ENCODE measurements at places on chromosomes 3 and 15.
A peak's percentile ranks its signal among the peaks of the same experiment; 100 is the strongest.

- no peak for DNase-seq
Measured at GRCh38 chr3:192494174-192494573, 233.2 kb downstream of the FGF12 start.

GRCh38 chr3:32733631-32734229 is 48.7 kb downstream of the CNOT10 start:
- DNase-seq, result no peak

- no peak for DNase-seq
Measured at GRCh38 chr15:78092261-78093041, at the start of gene SH2D7. TSS of gene SH2D7 (plus strand) at chr15:78092561. CDS start at chr15:78092585, 24 bp downstream.

- DNase-seq, result no peak
Measured at GRCh38 chr3:38500688-38501417, 4.7 kb downstream of the EXOG start.

DNA sequence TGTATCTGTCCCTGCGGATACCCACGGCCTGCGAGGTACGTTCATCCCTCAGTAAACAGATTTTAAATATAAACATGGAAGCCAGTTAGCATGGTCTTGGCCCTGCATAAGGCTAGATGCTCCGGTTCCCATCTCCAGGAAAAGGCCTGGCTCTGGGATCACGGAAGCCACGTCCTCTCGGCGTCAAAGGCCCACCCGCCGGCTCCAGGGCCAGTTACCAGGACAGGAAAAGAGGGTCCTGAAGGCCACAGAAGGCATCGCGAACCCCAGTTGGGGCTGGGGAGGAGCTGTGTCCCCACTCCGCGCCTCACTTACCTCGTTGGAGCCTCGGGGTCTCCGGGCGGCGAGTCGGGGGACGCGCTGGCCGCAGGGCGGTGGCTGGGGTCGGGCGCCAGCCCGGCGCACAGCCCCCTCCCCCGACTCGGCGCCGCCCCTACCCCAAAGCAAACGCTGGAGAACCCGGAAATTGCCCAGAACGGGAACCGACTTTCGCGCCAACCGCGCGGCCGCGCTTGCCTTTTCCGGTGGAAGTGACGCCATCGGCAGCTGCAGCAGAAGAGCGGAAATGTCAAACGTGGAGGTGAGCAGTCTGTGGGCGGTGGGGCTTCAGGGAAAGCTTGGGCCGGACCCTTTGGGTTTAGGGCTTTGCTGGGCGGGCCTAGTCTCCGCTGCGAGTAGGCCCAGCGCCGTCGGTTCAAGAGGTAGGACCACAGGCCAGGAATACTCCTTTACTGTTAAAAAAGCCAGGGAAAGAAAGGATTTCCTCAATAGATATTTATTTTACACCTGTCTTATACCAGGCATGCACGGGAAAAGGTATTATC is at the start of gene TOPBP1:
Gene TOPBP1, minus strand, starts transcription at position 488 of the 824 bp plus-strand sequence. CDS start 814 bp downstream, outside the sequence.
- peak; percentile 12 for DNase-seq

DNA sequence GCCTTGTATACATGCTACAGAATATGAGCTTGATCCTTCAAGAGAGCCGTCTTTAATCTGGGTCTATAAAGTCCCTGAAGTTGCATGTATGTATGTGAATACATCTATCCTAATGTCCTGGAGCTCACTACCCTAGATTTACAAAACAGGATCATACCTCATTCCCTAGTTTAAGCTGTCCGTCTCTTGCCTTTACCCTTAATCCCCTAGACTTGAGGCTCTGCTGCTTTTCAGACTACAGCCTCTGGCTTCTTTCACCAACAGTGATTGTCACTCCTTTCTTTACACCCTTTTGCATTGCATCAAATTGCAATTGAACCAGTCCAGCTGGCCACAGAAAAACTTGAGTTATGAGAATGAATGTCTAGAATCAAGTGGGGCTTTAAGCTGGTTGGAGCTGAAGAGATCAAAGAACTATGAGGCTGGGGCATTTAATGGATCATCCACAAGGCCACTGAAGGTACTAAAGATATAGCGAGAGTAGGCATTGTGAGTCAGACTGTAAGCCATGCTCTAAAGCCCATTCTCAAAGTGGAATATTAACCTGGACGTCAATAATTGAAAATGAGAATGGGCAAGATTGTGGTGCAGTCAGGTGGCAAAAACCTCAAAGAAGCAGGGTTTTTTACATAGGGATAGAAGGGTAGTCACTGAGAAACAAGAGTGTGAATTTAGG is 12.3 kb upstream of the PLD1 start:
- no peak for DNase-seq

GRCh38 chr3:54188176-54188791 is 65.9 kb downstream of the CACNA2D3 start:
- no peak for DNase-seq

- DNase-seq, result no peak
Measured at GRCh38 chr15:40310001-40310959, 2.5 kb upstream of the PLCB2 start.
